ENCODE measurements at places on chromosomes 7 and 10.

- no peak for DNase-seq
Measured at GRCh38 chr10:60148266-60148840, 241.3 kb downstream of the ANK3 start.

DNA sequence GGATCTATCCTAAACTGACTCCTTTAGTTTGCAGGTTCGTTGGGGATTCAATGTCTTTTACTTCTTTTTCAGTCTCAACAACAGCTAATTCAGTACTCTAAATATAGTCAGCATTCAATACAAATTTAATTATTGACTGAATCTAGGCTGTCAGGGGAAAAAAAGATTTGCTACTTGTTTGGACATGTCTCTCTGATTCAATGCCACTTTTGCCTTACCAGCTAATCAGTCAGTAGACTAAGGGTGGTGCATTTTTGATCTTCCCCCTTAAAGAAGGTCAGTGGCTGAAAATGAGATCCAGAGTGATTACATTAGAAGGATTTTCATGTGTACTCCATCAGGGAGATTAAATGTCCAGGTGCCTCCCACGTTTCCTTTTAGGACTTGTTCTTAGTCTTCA lies 145.1 kb downstream of the C1GALT1 start:
- DNase-seq: no peak

DNA sequence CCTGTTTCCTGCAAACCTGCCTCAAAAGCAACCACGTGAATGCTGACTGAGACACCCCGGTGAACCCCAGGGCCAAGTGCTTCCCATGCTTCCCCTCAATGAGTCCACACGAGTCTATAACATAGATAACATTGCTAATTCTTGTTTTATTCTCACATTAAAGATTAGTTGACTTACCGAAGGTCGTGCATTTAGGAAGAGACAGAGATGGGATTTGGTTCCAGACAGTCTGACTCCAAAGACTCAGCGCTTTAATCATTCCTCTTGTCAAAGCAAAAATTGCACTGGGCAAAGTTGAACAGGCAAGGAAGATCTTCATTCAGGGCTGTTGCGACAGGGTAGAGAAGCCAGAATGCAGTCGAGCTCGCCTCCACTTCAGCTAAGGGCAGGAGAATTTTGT lies 435.6 kb upstream of the C7orf33 start:
- no peak for DNase-seq

DNA sequence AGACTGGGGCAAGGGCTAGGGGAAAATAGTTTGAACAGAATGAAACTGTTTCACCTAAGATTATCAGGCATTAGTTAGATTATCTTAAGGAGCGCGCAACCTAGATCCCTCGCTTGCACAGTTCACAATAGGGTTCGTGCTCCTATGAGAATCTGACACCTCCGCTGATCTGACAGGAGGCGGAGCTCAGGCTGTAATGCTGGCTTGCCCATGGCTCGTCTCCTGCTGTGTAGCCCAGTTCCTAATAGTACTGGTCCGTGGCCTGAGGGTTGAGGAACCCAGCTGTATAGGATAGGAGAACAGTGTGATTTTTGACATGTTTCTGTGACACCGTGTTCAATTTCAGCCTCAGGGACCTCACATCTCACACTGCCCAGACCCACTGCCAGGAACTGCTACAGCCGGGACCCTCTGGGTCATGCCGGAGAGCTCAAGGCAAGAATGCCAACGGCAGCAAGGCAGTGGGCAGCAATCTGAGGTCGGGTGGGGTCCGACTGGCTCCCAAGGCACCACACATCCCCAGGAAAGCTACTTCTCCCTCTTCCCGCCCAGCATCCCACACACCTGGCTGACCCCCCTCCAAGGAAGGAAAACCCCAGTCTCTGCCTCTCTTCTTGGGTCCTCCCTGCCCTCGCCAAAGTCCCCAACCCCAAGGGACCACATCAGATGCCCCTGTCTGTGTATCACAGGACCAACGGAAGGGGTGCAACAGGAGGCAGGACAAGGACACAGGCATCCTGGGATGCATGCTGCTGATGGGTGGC lies 31.7 kb downstream of the CAMK2B start:
- no peak for DNase-seq

DNA sequence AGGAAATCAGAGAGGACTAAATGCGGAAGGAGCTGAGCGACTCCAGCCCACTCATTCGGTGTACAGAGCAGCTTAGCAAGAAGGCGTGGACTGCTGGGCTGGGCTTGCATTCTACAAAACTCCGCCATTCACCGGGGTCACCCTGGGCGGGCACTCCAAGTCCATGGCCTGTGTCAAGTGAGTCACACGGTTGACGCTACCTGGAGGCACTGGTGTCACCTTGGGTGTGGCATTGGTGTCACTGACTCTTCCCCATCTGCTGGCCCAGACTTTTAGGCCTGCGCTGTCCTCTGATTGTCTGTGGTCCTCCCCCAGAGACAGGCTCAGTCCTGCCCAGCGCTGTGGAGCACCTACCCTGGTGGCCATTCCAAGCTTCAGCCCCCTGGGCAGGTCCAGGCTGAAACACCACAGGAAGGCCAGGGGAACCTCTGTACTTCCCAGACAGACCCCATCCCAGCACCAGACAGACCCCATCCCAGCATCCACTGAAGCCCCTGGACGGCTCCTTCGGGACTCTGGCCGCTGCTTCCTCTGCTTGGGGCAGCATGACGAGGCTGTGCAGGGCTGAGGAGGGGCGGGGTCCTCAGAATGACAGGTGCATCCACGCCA lies 30.6 kb upstream of the CNPY1 start:
- DNase-seq: no peak

DNA sequence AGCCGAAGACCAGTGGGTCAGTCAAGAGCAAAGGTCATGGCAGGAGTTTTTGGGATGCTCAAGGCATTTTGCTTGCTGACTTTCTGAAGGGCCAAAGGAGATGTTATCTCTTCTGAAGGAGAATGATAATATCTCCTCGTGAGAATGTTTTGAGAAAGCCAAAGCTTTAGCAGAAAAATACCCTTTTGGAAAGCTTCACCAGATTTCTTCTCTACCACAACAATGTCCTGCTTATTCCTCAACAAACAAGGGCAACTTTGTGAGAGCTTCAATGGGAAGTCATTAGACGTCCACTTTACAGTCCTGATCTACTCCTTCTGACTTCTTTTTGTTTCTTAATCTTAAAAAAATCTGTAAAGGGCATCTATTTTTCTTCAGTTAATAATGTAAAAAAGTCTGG lies 132.8 kb upstream of the DNAJB12 start:
- no peak for DNase-seq

DNA sequence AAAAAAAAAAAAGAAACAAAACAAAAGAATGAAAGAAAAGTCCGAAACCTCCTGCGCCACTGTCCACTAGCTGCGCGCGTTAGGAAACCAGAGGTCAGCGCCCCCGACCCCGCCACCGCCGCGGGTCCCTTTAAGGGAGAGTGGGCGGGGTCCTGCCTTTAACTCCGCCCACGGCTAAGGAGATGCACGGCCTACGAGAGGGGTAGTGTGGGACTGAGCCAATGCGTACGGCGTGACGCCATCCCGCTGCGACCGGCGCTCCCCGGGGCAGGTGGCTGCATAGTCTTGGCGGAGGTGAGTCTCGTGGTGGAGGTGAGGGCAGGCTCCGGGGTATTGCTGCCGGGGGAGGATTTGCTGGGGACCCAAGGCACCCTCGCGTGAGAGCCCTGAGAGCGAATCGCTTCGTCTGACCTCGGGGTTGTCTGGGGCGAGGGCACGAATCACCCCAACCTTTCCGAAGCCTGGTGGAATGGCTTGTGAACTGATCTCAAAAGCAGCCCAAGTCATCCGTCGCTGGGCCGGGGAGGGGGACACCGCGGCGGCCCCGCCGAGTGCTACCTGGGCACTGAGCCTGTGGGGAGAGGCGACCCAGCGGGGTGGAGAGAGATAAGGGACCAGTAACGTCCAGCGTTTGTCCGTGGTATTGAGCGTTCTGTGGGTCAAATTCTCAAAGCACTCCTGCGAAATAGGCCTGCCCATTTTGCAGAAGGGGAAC lies at the start of gene MRPS17:
TSS of gene MRPS17 (plus strand) at position 241 of the 715 bp plus-strand sequence. CDS start 1,319 bp downstream, outside the sequence.
- DNase-seq: peak; percentile 88

- DNase-seq: no peak
Measured at GRCh38 chr10:49091450-49092210, 23.7 kb downstream of the VSTM4 start.

DNA sequence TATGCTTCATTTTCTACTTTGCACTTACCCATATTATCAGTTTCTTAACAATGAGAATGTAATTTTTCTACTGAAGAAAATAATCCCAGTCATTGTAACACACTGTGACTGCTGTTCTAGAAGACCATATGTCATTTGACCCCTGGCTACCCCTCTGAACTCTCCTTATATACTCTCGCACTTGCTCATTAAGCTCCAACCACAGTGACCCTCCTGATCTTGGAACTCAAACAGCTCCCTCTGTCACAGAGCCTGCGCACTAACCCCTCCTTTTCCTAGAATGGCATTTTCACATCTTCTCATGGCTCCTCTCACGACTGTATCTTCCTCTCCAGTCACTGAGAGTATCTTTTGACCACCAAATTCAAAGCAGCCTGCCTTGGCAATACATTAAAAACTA lies 169.7 kb downstream of the CACNA2D1 start:
- no peak for DNase-seq

- no peak for DNase-seq
Measured at GRCh38 chr10:14571866-14572507, 202.7 kb downstream of the FAM107B start.

DNA sequence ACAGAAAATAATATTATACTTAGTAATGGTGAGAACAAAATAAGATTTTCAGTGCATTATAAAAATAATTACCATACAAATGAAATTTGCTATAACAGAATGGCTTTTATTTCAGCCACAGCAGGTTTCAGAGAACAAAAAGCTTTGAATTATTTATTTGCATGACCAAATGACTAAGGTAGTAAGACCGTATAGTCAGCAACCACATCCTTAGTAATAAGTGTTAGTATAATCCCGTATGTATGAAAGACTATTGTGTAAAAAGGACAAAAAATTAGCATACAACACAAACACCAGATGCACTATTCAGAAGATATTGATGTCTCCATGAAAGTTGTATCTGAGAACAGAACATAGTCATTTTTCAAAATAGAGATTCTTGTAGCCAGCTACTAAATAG lies 12.2 kb downstream of the PDZD8 start:
- DNase-seq: no peak

DNA sequence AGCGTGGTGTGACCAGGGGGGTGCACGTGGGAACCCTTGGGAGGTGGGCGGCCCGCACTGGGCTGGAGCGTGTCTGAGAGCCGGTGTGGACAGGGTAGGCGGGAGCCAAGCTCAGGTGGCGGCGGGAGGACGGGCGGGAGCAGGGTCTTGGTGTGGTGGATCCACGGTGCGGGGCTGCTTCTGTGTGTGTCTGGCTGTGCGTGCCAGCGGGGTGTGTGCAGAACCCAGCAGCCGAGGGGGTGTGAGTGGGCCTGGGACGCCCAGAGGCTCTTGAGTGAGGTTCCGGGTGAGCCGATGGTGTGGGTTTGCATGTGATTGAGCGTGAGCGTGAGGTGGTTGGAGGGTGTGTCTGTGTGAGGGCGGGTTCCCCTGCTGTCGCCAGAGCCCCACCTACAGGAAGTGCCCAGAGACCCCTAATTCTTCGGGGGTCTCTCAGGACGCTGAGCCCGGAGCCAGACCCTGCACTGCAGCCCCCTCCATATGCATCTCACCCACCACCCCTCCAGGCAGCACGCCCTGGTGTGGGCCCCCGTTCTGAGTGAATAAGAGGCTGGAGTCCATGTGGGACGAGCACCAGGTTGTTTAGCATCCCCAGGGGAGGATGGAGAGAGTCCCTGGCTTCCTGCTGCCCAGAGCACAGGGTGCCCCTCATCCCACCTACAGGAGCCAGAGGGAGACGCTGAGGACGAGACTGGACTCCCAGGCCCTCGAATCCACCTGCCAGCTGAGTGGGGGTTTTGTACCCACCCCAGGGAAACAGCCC lies 78.2 kb downstream of the ELFN1 start:
- DNase-seq: no peak

DNA sequence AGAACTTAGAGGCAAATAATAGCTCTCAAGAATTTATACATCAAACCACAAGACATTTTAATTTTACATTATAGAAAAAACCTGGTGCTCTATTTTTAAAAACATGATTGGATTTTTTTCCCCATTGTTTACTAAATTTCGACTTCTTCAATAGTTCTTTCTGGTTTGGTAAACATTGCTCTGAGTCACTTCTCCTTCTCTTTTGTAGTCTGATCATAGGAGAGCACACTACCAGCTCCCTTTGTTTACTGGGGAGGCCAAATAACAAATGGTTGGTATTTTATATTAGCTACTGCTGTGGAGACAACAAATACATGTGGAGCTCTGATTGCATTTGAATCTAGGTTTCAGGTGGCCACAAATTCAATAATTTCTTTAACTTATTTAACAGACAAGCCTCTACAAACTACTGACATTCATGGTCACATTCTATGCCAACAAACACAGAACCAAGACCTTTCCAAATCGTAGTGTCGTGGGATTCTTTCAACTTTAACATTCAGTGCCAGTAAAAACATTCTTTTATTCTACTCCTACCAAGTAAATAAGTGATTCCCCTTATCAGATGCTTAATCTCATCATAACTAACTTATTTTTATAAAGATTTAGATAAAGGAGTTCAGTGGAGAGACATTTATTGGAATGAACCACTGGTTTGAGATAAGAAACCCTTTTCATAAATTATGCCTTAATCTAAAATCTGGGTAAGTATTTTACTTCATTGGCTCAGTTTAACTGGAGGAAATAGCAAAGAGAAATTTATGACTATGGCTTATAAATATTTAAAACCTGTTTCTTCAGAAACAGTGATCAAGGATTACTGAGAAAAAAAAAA lies 17.7 kb upstream of the FXYD4 start:
- no peak for DNase-seq

DNA sequence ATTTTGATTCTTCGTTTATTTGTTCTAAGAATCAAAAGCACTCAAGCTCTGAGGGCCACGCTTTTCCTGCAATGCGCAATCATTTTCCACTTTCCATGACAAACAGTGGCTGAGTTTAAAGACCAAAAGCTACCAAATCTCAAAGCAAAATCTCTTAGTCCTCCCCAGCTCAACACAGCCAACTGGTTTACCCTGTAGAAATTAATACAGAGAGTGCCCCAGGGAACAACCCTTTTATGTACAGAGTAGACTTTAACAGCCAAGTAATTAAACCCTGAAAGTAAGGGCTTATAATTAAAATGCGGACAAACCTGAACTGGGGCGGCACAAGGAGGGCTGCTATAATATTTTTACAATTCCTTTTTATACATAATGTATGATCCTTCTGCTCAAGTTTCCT lies 53.2 kb downstream of the FAM53B start:
- no peak for DNase-seq

- DNase-seq: no peak
Measured at GRCh38 chr10:130542761-130543160, 406.6 kb downstream of the GLRX3 start.

DNA sequence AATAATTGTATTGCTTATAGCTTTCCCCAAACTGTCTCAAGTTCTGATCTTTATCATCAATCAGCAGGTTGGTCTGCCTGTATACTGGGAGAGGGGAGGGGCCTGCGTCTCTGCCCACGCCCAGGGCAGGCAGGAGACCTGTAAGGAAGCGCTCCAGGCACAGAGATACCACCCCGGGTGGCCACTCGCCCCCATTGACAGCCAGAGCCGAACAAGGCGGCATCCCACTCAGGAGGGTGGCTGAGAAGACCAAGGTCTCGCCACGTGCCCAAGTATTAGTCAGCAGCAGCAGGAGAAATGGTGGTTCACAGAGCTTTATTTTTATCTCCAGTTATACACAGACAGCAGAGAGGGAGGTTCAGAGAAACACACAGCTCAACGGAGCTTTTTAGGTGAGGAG lies 7.2 kb downstream of the STK32C start:
- no peak for DNase-seq
